ENCODE measurements at places on chromosomes 1 and 21.

DNA sequence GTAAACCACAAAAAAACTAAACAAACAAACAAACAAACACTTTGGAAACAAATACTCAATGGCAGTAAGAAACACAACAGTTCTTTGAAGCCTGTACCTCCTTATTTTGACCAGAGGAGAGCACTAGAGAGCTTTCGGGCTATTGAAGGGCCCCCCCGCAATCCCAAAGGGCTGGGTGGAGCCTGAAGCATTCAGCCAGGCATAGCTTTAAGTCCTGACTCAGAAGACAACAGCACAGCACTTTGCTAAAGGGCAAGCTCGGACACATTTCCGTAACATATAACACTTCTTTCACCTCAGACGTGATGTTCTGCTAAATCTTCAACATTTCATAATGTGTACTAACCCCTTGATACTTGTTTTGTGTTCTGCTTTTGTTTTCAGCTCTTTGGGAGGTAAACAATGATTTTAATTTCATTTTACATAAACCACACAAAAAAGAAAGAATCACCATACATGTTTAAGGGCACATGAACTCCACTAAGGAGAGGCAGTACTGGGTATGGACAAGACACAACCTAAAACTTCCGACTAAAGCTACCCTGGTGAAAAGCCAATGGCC, 9.7 kb upstream of the SHCBP1L start:
- no peak for DNase-seq

- no peak for DNase-seq
Observed at GRCh38 chr1:42837709-42838108, 8.7 kb upstream of the ZNF691 start.

DNA sequence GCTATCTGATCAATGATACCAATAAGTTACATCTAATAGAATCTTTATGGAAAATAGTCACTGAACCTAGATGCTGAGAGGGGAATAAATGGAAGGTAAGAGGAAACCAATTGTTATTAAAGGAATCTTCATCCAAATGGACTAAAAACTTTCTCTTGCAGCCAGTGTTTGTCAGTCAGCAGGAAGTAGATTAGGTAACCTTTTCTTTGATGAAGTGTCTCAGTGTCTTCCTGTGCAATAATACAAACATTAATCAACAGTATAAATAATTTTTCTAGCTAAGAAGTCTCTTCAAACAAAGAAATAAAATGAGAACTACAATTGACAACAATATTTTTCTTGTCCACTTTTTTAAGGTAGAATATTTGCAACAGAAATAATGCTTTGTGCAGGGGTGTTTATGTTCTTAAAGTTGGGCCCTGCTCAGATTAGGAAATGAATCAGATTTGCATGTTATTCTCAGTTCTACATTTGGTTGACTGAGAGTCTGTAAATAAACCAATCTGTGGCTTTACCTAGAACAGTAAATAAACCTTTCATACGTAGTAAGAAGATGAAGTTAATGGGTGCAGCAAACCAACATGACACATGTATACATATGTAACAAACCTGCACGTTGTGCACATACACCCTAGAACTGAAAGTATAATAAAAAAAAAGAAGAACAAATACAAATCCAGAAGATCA, 391.4 kb downstream of the MRPL39 start:
- no peak for DNase-seq

DNA sequence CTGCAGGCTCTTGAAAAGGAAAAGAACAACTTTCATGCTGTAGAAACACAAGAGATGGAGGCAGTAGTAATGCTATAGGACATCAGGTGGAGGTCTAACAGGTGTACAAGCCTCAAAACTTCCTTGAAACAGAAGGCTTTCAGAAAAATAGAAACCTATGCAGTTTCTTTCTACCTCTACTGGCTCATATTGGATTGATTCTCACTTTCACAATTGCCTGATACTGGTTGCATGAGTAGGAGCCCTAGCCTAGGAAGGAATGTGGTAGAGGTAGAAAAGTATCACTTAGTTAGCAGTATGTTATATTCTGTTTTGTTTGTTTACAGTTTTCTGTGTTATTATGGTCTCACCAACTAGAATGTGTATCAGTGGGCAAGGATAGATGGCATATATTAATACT, 175.4 kb upstream of the GORAB start:
- DNase-seq = no peak

GRCh38 chr1:83693427-83694126, 305.4 kb downstream of the TTLL7 start:
- no peak for DNase-seq

- DNase-seq = no peak
Observed at GRCh38 chr1:177368255-177368654, 197.5 kb downstream of the BRINP2 start.

DNA sequence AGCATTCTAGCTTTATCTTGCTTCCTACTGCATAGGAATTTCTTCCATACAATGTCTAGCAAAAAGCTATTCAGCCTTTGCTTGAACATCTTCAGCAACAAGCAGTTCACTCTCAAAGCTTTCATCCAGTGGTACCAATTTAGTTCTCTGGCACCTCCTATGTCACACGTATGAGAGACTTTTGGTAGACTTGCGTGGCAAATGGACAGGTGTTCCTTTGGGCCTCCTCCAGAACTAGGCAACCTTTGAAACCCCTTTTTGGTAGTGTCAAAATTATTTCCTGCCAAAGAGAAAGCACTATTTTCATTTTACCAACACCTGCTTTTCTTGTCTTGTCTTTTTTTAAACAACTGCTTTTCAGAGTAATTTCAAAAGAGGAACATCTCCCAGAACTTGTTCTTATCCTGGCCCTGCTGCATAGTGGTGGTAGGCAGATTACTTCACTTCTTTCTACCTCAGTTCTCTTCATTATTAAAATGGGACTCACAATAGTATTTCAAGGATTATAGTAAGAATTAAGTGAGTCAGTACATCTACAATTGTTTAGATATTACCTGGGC, 122.4 kb downstream of the MAST2 start:
- no peak for DNase-seq

GRCh38 chr1:206709772-206710459, 25.2 kb downstream of the MAPKAPK2 start:
- DNase-seq = no peak

DNA sequence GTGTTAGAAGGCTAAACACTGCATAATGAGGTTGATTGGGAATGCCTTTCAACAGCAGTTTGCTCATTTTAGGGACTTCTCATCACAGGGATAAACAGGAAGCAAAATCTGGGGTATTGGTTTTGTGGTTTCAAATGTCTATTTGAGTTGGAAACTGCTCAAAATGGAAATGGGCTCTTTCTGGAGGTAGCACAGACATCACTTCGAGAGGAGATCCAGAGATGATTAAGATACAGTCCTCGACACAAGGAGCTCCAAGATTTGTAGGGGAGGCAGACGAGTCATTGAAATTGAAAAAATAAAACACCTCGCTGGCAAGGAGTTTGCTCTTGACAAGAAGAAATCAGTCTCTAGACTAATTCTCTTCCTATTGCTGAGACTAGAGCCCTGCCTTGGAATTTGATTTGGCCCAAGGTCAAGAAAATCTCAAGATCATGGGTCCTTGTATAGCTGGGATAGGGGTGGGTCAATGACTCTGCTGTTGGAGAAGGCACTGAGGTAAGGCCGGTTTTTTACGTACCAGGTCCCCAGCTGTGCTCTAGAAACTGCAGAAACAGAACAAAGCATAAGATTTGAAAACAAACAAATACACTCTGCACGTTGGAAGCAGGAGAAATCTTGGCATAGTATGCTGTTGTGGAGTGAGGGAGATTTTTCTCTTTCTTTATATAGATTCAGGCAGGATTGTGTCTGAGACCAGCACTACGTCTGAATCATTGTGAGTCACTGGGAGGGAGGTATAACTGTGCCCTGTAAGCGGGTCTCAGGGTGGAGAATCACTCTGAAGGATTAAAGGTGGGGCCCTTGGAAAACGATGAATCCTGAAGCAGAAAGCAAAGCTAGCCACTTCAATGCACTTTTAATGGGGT, 17.7 kb upstream of the KLHDC8A start:
- no peak for DNase-seq

DNA sequence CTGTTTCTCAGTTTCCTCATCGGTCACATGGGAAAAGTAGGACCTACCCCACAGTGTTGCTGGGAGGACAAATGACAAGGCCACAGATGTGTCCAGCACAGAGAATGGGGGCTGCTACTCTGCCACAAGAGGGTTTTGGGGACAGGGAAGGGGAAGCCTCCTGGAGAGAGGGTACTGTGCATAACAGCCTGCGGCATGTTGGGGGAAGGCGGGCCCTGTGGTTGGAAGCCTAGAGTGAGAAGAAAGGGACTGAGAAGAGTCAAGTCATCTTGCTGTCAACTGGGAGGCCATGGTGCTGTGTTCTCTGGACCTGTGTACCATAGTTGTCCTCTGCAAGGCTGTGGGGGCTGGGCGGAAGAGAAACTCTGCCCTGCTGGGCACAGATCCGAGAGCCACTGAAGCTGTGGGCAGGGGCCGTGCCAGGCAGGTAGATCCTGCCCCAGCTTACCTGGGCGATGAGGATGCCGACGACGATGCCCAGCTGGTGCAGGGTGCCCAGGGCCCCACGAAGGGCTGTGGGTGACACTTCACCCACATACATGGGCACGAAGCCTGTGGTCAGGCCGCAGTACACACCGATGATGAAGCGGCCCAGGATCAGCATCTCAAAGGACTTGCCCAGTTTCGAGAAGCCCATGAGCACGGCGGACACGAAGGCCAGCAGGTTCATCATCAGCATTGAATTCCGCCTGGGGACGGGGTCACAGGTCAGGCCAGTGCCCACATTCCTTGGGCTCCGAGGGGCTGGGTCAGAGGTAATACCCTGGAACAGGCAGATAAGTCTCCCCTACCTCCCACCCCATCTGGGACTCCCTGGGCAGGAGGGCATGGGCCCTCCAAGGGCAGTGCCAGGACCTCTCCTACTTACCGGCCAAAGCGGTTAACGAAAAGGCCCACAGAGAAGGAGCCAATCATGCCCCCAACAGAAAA, 28.2 kb downstream of the SLC2A1 start:
- DNase-seq = no peak

GRCh38 chr1:940107-941014, 16.6 kb downstream of the SAMD11 start:
- DNase-seq = no peak

- no peak for DNase-seq
Observed at GRCh38 chr1:197985351-197985750, 68.2 kb downstream of the LHX9 start.

DNA sequence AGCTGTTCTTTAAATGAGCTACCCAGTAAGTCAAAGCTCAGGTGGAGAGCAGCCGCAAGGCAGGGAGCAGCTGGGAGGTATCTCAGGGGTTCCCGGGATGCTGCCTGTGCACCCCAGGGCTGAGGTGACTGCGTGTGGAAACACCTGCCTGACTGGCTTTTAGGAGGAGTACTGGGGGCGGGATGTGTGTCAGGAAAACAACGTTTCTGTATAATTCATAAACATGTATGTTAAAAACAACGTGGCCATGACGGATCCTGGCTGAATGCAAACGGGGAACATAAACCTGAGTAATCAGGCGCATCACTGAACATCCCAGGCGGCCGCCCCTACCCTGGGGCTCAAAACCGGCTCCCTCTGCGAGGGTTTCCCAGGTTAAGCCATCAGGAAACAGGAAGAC, 1.5 kb downstream of the C1orf159 start:
- no peak for DNase-seq

- DNase-seq = no peak
Observed at GRCh38 chr1:201183209-201183608, 7.4 kb upstream of the IGFN1 start.

DNA sequence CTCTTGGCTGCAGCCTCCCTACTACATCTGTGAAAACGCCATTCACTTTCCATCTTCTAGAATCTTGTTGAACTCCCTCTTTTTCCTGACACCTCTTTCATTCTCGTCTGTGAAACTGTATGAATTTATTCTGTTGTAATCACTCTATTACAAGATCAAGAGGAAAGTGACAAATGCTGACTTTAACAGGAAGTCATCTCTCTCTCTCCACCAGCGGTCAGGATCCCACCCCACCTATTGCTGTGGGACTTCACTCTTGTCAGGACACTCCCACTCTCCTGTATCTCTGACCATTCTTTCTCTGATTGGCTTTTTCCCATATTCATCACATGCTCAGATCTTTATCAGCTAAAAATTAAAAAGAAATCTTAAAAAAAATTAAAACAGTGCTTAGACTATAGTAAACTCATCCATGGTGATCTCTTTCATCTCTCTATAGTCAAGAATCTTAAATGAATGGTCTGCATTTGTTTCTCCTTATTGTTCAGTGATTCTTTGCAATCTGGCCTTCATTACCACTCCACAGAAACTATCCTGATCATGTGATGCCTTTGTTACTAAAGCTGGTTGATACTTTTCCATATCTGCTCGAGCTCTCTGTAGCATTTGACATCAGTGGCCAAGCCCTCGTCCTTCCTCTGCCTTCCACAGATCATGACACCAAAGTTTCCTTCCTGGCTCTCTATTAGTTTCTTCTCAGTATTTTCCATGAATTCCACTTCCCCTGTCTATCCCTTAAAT, 113.6 kb downstream of the UCHL5 start:
- DNase-seq = no peak

- no peak for DNase-seq
Observed at GRCh38 chr1:8718850-8719361, 98.5 kb downstream of the RERE start.

- DNase-seq = no peak
Observed at GRCh38 chr21:43351501-43352153, 75.3 kb downstream of the SIK1 start.

DNA sequence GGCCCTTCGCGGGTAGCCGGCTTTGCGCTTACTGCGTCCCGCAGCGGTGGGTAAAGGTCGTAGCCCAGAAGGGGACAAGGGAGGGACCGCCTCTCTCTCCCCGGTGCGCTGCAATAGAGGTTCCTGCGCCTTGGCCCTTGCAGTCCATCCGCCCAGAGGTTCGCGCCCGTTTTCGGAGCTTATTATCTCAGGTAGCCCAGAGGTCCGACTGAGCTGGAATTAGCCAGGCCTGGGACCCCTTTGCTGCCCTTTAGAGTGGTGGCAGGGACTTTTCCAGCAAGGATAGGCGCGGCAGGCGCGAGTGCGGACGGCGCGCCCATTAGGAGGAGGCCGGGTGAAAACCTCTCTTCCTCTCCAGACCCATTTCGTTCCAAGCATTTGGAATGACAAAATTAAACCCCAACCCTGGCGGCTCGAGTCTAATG, 5.0 kb downstream of the LHX4 start:
- DNase-seq = no peak

Data from stimulated activated CD8-positive, alpha-beta memory T cell treated with anti-CD3 and anti-CD28 coated beads, Interleukin-7, amount 100 ng/mL, for 1 hour (primary cell).